ENCODE measurements at places on chromosomes 6 and 20.

- no peak for DNase-seq
These were observed 50.0 kb downstream of the SGK1 start for GRCh38 chr6:134267917-134268361.

GRCh38 chr6:37691904-37692806 is 5.5 kb downstream of the MDGA1 start:
- peak; percentile 81 for DNase-seq

GRCh38 chr6:37643851-37644672 is 53.6 kb downstream of the MDGA1 start:
- peak; percentile 52 for DNase-seq

DNA sequence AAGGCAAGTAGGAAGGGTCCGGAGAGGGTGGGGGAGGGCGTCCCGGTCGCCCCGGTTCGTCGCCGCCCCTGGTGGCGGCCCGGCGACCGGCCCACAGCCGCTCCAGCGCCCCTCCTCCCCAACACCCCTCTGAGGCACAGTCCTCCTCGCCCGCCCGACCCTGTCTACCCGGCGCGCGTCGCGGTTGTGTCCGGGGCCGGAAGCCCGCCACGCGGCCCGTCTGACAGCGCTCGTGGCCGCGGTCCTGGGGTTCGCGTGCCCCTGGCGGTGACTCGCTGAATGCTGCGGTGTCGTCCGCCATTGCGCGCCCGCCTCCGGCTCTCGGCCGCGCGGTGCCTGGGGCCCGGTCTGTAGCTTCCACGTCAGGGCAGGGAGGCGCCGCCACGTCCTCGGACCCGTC is 335.3 kb upstream of the DEFB115 start:
- no peak for DNase-seq

- peak; percentile 25 for DNase-seq
These were observed 41.5 kb downstream of the SH3BGRL2 start for GRCh38 chr6:79672631-79673111.

DNA sequence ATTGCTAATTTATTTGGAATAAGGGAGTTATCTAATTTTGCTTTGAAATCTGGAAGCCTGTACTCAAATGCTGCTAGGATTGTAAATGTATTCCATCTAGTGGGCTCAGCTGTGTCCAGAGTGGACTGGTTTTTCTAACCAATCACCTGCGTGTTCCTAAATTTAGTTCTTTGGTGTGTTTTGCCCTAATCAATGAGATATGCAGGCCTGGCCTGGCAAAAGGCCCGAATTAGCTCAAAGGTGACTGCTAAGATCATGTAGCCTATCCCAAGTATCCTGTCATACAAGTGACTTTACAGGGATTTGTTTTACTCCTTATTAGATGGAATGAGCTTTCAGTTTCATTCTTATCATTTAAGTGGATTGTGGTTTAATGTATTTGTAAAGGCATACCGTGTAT is 51.3 kb upstream of the ARMC2 start:
- DNase-seq: no peak

Data from CD8-positive, alpha-beta T cell (primary cell).